Activated CD8-positive, alpha-beta T cell treated with anti-CD3 and anti-CD28 coated beads for 36 hours (primary cell): ENCODE measurements at places on chromosomes 6 and 20. TPM values are rescaled to one million over a fixed set of nuclear protein-coding genes. Genes with fewer than 3 reads are reported as not detected.

DNA sequence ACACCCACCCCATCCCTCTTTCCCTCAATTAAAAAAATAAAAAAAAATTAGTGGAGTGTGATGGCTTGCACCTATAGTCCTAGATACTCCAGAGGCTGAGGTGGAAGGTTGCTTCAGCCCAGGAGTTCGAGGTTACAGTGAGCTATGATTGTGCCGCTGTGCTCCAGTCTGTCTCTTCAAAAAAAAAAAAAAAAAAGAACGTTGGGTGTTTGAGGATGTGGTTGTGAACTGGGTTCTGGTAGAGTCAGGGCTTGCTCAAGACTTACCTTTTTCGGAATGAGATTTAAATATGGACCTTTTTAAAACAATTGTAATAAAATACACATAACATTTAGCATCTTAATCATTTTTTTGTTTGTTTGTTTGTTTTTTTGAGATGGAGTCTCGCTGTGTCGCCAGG, 211.9 kb downstream of the OR2B2 start:
- no peak for DNase-seq

GRCh38 chr6:33147807-33148666, 44.2 kb downstream of the COL11A2 start:
- DNase-seq: no peak

GRCh38 chr6:143967706-143968376, 40.2 kb downstream of the PLAGL1 start:
- no peak for DNase-seq

GRCh38 chr6:110137924-110138887, 41.3 kb downstream of the WASF1 start:
- DNase-seq: no peak

- DNase-seq: no peak
Measured at GRCh38 chr6:35219683-35220326, 6.0 kb downstream of the SCUBE3 start.

Gene SASH1
- total RNA-seq: 0.05 TPM

Gene BRPF3
- total RNA-seq: 20.9 TPM

Gene OR2H1
- total RNA-seq: not detected
